Activated naive CD4-positive, alpha-beta T cell treated with anti-CD3 and anti-CD28 coated beads, Interleukin-2, amount 10 ng/mL, durations not matched to agents 7 days and 5 days (primary cell): ENCODE measurements at places on chromosomes 1 and 21.

DNA sequence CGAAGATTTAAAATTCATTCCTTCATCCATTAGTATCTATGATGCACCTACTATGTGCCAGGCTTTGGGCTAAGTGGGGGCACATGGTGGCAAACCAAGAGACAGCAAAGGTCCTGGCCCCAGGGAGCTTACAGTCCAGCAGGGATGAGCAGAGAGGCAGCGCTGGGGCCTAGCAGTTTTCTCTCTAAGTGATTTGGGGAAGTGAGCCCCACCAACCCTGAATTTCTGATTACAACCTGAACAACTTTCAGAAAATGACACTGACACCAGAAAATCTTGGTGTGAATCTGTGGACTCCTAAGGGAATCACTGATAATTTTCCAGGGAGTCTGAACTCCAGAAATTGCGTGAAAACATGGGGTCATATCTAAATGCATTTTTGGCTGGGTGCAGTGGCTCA, 111.5 kb downstream of the CAPN8 start:
- H3K4me1 ChIP-seq = peaks cover 2% of the 10 kb centered on the region
- H3K4me3 ChIP-seq = no peak overlapping the region
- peaks cover 8% of the 10 kb centered on the region for H3K27me3 ChIP-seq
- no peak for DNase-seq
- no peak overlapping the region for H3K27ac ChIP-seq

- H3K4me3 ChIP-seq = no peak overlapping the region
- peaks cover 31% of the 10 kb centered on the region for H3K36me3 ChIP-seq
- peaks cover 44% of the 10 kb centered on the region for H3K4me1 ChIP-seq
- no peaks in the 10 kb centered on the region for H3K27me3 ChIP-seq
- peak overlapping the region; percentile 40 for H3K27ac ChIP-seq
Observed at GRCh38 chr1:212030936-212031528, 4.3 kb downstream of the INTS7 start.

DNA sequence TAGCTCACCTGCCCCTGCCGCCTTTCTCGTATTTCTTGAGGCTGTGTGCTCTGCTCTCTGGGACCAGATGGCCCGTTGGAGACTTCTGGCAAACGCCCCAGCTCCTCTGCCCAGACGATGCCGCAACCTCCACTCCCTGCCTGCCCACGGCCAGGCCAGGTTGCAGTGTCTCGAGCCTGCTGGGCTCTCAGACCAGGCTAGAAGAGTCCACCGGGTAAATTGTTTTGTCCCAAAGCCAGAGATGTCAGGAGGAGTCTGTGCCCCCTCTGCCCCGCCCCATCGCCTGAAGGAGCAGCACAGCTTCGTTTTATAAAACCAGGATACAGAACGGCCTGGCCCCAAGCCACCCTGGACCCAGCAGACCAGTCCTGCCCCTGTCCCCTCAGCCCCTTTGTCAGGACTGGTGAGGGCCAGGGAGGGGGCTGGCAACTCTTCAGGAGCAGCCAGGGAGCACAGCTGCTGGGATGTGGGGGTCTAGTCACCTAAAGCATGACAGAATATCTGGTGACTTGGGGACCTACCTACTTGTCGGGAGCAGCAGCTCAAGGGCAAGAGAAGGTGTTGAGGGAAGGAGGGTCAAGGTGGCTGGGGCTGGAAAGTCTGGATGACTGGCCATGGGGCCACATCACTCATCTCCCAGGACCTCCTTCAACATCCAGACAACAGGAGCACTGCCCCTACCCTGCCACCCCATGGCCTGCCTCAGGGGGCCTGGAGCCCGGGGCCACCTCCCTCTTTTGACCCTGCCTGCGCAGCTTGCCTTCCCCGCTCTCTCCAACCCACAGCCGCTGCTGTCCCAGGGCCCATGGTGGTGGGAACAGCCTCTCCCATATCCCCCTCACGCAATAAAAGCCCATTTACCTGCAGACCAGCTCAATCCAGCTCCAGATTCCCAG, 33.9 kb upstream of the LBR start:
- peaks cover 4% of the 10 kb centered on the region for H3K27me3 ChIP-seq
- no peak overlapping the region for H3K4me3 ChIP-seq
- H3K4me1 ChIP-seq = peaks cover 72% of the 10 kb centered on the region
- peak overlapping the region; percentile 47 for H3K27ac ChIP-seq

DNA sequence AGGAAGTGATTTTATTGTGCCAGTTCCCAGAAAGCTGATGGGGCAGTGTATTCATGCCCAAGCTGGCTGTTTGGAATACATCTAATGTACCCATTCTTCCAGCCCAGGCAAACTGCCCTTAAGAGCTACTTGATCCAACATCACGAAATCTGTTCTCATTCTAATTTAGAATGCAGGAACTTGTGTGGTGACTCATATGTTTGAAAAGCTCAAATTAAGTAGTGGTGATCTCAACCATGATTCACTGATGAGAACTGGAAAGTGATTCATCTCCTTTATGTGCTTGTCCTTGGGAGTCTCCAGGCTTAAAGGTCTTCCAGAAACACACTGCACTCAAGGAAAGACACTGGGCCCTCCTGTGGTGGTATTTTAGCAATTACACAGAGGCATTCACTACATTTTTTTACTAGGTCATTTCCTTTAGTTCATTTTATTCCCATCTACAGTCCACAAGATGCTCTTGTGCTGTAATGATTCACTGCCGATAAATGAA, 65.4 kb downstream of the RPE65 start:
- no peaks in the 10 kb centered on the region for H3K27me3 ChIP-seq
- no peaks in the 10 kb centered on the region for H3K4me1 ChIP-seq
- no peak overlapping the region for H3K27ac ChIP-seq
- H3K36me3 ChIP-seq = no peaks in the 10 kb centered on the region
- DNase-seq = no peak

DNA sequence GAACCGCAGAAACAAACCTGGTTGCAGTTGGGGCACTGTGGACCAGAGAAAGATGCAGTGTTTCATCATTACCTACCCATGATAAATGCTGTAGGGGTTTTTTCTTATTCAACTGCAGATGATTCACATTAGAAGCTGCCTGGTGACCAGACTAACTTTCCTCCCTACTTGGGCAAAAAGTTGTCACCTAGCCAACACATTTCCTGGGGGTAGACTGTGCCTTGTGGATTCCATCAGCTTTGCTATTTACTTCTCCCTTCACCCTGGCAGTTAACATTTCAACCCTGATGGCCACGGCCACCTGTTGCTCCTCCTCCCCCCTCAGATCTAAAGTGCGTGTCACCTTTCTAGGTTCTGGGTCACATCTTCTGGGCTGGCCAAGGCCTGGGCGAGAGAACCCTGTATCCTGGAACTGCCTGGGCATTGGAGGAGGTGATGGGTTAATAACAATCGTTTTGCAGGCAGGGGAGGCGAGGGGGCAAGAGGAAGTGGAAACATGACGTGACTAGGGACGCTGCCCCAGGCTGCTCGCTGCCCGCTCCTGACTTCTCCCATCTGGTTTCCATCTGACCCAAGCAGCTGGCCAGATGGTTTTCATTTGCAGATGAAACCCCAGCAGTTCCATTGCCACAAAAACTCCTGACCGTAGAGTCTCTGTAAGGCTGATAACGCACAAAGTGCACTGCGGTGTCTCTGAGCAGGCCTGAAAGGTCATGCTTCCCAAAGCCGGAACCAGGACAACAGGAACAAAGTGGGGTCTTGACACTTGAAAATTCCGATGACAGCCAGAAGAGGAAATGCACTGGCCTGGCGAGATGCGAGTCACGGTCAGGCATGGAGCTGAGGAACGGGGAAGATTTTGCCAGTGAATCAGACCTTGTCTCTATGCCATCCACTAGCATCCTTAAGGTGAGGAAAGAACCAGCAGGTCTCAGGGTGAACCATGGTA, 36.6 kb downstream of the CAPZB start:
- H3K27me3 ChIP-seq = no peaks in the 10 kb centered on the region
- H3K4me1 ChIP-seq = peaks cover 81% of the 10 kb centered on the region
- no peak overlapping the region for H3K4me3 ChIP-seq
- H3K36me3 ChIP-seq = peaks cover 40% of the 10 kb centered on the region

- no peak for DNase-seq
- no peaks in the 10 kb centered on the region for H3K27me3 ChIP-seq
- H3K27ac ChIP-seq = no peak overlapping the region
- no peaks in the 10 kb centered on the region for H3K36me3 ChIP-seq
- no peaks in the 10 kb centered on the region for H3K4me1 ChIP-seq
Observed at GRCh38 chr1:164369698-164370365, 189.2 kb upstream of the PBX1 start.

DNA sequence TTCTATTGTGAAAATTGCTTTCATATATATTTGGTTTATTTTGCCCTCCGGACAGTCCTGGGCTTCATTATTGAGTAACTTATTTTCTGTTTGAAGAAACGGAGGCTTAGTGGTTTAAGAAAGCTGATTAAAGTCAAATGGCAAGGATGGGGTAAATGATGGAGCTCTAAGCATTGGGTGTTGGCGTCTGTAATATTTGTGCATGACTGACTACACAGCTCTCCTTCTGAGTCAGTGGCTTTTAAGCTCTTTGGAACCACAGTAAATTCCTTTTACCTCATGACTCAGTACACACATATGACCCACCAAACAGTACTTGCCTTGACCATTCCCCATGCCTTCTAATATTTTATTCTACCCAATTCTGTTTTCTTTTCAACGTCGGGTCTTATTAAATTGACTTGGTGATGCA, 21.0 kb downstream of the B3GALT5 start:
- H3K4me3 ChIP-seq = no peak overlapping the region
- H3K4me1 ChIP-seq = no peaks in the 10 kb centered on the region
- no peaks in the 10 kb centered on the region for H3K27me3 ChIP-seq
- H3K27ac ChIP-seq = no peak overlapping the region
- no peaks in the 10 kb centered on the region for H3K36me3 ChIP-seq

GRCh38 chr1:212555426-212555825, 53.1 kb upstream of the ATF3 start:
- H3K4me1 ChIP-seq = peaks cover 13% of the 10 kb centered on the region
- no peak overlapping the region for H3K4me3 ChIP-seq
- H3K27ac ChIP-seq = no peak overlapping the region
- H3K36me3 ChIP-seq = peaks cover 3% of the 10 kb centered on the region

DNA sequence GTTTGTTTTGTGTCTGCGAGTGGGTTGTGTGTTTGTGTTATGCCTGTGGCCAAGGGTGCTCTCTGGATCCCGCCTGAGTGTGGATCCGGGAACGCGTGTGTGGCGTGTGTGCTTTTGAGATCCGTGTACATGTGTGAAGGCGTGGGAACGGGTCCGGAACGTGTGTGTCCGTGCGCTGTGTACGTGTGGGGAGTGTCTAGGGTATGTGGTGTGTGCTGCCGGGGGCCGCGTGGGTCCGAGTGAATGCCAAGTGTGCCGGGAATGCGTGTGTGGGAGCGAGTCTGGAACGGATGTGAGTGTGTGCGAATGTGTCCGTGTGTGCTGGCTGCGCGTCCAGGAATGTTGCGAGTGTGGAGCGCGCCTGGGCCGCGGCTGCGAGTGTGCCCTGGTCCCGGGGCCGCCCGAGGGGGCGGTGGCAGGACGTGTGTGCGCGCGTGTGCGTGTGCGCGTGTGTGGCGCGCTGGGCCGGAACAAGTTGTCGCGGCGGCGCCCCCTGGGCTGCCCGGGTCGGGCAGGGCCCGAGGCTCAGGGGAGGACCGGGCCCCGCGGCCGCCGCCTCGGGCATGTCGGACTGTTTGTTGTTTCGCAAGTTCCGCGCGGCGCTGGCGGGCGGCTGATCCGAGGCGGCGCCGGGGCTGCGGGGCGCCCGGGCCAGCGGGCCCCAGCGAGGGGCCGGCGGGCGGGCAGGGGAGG, 953 bp downstream of the PTPRU start:
- H3K27ac ChIP-seq = no peak overlapping the region
- peaks cover 17% of the 10 kb centered on the region for H3K4me1 ChIP-seq
- peak; percentile 36 for DNase-seq
- H3K36me3 ChIP-seq = peaks cover 2% of the 10 kb centered on the region
- H3K27me3 ChIP-seq = peaks cover 80% of the 10 kb centered on the region

DNA sequence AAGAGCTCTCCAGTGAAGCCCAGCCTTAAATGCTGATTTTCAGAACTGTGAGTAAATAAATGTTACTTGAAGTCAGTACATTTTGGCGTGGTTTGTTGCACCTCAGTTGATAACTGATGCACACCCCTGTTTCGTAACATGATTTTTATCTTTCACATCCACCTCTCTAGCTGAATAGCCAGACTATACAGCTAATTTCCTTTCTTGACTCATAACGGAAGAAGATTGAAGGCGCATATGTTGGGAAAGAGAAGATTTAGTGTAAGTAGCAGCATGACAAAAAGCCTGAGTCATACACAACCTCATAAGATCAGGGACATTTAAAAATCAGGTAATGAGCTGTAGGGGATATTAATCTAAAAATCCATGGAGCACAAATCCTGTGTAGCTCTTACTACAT, 716.2 kb upstream of the ZP4 start:
- H3K27ac ChIP-seq = no peak overlapping the region
- no peaks in the 10 kb centered on the region for H3K36me3 ChIP-seq
- H3K4me1 ChIP-seq = no peaks in the 10 kb centered on the region
- H3K27me3 ChIP-seq = no peaks in the 10 kb centered on the region
- no peak overlapping the region for H3K4me3 ChIP-seq

DNA sequence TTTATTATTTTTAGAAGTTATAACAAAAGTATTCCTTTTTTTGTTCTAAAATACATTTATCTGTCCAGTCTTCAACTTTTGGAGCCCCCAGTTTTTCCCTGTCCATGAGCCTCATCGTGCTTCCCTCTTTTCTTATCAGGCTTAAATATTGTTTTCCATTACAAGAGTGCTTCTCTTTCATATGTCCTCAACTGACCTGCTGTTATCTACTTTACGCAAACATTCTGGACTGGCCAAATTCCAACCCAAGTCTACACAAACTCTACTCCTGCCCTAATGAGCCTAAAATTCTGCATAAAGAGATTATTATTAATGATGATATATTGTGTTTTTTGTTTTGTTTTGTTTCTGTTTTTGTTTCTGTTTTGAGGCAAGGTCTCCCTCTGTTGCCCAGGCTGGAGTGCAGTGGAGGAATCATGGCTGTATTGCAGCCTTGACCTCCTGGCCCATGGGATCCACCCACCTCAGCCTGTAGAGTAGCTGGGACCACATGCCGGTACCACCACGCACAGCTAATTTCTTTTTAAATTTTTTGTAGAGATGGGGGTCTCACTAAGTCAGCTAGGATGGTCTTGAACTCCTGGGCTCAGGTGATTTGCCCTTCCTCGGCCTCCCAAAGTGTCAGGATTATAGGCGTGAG, 318.8 kb upstream of the NEGR1 start:
- H3K4me1 ChIP-seq = no peaks in the 10 kb centered on the region
- no peak for DNase-seq
- no peak overlapping the region for H3K4me3 ChIP-seq
- no peak overlapping the region for H3K27ac ChIP-seq
